AG09319 (cell line): ENCODE measurements at places on chromosomes 7 and 10.

- no peak for DNase-seq
Measured at GRCh38 chr10:73073627-73074026, 23.0 kb downstream of the P4HA1 start.

DNA sequence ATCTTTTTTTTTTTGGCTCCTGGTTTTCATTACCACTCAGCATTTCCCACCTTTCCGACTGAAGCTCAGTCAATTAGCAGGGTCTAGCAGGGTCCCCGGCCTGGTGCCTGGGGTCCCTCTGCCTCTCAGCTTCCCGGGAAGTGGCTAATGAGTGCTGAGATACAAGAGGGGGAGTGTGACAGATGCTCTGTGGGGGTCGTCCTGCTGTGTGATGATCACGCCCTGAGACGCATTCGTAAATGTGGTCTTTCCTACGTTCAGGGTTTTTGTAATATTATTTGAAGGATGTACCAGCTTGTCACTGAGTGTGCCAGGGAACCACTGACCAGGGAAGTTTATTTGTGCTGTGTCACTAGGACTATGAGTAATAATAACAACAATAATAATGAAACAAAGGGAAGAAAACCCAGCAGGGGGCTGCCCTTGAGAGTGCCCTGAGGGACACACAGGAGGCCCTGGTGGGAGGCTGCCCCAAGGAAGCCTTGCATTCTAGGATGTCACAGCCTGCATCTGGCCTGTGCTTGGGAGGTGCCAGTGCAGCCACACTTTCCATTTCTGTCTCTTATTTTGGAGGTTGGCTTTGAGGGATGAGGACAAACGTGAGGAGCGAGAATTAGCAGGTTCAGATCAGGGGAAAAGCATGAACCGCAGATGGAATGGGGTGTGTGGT lies 337.8 kb downstream of the ADARB2 start:
- no peak for DNase-seq

GRCh38 chr10:15737656-15738055 lies 17.9 kb upstream of the ITGA8 start:
- no peak for DNase-seq

GRCh38 chr7:45292481-45292880 lies 134.9 kb downstream of the RAMP3 start:
- DNase-seq, result no peak

DNA sequence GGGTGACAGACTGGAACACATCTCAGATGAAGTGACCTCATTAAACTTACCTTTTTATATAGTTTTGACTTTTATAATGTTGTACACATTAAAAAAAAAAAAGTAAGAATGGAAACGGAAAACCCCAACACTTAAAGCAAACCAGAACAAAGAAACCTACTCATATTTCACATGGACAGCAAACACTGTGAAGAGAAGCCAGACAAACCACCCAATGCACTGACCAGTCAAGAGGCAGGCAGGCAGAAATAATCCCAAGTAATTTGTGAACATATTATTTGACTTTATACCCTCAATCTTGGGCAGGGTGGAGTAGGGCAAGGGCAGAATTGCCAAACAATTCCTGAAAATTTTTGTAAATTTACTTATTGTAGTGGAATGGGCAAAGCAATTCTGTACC lies 39.8 kb downstream of the WAPL start:
- DNase-seq, result no peak

- DNase-seq, result no peak
Measured at GRCh38 chr10:132477398-132478340, 59.9 kb upstream of the INPP5A start.
